ENCODE measurements at places on chromosomes 13 and 19.

GRCh38 chr13:107133950-107134349 lies 566.0 kb upstream of the ARGLU1 start:
- no peak for DNase-seq

DNA sequence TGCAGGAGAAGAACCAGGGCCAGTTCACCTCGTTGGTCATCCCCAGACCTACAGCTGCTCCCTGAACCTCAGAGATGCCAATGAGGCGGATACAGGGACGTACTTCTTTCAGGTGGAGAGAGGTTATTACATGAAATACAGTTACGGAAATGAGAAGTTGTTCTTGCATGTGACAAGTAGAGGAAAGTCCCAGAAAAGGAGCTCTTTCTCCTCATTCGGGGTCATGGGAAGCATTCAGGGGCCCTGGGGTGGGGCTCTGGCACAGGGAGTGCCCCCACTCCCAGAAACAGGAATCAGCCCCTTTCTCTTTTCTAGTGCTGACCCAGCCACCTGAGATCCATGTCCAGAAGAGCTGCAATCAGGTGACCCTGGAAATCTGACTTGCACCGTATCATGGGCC lies 4.5 kb upstream of the SIGLEC9 start:
- DNase-seq, result no peak

DNA sequence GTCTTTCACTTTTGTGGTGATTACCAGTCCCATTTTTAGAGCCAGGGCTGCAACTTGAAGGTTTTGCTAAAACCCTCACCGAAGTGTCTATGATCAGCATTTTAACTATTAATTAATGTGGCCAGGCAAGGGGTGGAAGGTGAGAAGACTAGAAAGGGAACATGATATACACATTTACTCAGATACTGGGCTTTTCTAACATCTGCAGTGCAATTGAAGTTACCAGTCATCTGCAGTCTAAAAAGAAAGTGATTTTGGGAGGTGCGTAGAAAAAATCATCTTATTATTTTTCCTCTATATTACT lies 481 bp downstream of the ALOX5AP start:
- no peak for DNase-seq

DNA sequence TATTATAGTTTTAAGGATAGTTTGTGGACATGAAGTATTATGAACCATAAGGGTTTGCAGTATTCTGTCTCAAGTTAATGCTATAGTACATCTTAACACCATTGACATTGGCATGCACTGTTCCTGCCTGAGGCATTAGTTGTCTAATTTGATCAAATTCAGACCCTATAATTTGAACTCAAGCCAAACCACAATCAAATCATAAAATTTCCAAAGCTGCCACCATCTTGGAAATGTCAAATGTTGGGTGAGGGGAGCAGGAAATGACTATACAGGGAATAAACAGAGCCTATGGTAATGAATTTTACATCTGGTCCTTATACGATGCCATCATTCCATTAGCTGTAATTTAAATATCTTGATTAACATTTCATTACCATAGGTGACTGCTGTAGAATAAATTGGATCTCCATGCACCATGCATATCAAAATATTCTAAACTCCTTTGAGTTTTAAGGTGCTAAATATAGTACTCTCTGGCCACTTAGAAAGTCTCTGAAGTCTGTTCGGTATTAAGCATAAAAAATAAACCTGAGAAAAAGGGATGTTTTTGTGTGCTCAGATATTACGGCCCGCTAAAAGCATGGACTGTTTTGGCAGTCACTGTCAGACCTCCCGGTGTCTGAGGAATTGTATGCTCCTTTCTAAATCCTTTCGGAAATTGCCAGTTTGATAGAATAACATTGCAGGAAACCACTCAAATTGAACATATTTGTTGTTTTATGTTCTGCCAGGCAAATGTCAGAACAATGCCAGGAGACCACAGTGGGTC lies 257.7 kb downstream of the SPRY2 start:
- DNase-seq, result no peak

- DNase-seq, result no peak
Measured at GRCh38 chr19:41083516-41083915, 4.7 kb upstream of the CYP2A13 start.

DNA sequence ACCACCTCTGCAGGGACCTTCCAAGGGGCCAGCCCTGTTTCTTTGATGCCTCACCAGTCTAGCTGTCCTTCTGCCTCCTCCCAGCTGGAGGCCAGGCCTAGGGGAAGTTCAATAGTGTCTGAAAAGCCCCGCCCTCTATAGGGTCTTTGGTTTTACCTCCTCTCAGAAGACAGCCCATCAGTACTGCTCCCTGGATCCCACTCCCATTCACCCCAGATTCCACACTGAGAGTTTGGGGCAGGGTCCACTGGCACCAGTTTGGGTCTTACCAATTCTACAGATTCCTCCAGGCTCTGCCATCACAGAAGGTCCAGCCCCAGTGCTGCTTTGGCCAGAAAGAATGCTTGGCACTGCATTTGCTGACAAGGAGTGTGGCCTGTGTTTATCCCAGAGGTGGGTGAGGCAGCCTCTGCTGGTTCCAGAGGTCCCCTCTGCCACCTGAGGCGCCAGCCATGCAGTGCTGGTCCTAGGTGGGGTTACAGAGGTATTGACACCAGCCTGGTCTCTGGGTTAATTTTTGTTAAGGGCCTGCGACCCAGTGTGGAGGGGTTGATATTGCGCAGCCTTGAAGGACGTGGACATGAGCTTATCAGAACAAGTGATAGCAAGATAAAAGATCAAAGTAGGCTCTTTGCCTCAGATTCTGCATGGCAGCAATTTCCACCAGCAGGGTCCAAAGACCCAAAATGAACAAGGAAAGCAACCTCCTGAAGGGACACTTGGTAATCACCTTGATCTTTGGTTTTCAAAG lies 41.4 kb upstream of the IGSF23 start:
- DNase-seq, result no peak

DNA sequence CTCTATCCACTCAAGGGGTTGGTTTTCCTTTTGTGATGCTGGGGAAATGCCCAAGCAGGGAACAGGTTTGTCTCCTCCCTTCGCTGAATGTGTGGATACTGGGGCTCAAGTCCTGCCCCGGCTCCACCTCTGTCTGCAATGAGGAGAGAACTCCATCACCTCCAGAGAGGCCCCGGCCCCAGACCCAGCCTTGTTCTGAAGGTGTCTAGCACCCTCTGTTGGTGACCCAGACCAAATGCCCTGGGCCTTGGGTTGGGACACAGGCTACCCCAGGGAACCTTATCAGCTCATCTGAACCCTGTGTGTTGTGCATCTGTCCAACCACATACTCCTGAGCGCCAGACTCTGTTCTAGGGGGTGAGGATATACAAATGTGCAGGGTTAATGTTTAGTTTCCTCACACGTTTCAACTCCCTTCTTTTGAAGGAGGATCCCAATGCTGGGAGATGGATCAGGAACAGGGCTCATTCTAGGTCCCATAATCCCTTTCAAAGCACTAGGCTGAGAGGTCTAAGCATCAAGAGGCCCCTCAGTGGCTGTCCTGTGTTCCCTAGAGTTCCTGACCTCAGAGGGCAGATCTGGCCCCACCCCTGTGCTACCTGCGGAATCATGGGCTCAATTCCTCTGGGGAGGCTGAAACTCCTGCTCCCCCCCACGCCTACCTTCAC lies 112.5 kb upstream of the SLC7A1 start:
- DNase-seq, result peak; percentile 10

DNA sequence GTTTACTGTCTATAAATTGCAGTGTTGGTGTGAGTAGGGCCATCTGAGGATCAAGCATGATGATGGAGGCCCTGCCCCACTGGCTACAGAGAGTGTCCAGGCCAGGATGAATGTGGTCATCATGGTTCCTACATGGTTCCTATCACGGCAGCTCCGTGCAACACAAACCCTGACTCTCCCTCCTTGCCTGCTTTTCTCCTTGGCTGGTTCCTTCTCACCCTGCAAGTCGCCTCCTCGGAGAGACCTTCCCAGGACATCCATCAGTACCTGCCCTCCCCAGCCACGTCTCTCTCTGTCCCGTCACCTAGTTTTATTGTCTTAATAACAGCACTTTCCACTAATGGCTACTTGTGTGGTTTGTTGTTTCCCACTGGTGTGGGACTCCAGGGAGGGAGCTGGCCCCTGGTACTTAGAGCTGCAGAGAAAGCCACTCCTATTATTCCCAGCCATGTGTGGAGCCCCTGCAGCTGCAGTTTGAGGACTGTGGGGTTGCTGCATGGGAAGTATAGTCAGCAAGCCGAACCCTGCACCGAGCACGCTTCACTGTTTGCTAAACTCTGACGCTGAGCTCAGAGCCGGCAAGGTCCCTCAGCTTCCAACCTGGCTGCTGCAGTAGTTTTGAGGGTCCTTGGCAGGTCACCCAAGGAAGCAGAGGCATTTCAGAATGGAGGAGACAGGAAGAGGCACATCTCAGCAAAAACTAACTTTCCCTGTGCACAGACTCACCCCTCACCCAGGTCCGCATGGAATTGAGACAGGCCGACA lies 146.4 kb upstream of the VSTM2B start:
- no peak for DNase-seq

GRCh38 chr13:32302461-32302860 lies 12.7 kb downstream of the ZAR1L start:
- DNase-seq, result no peak

- no peak for DNase-seq
Measured at GRCh38 chr13:67630640-67631039, 400.5 kb upstream of the PCDH9 start.

GRCh38 chr19:35119091-35119490 lies 3.5 kb downstream of the FXYD3 start:
- DNase-seq, result no peak

- no peak for DNase-seq
Measured at GRCh38 chr19:16125737-16126495, 14.2 kb downstream of the RAB8A start.

GRCh38 chr19:11626252-11626651 lies 29.0 kb downstream of the ZNF627 start:
- DNase-seq, result no peak

DNA sequence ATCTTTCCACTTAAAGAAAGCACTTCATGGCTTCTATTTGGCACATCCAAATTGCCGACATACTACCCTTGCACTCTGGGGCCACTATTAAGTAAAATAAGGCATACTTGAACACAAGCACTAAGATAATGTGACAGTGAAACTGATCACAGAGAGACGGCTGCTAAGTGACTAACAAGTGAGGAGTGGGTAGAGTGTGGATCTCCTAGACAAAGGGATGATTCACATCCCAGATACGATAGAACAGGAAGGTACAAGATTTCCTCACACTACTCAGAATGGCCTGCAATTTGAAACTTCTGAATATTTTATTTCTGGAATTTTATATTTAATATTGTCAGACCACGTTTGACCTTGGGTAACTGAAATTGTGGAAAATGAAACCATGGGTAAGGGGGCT lies 1721.8 kb upstream of the SPRY2 start:
- DNase-seq, result no peak

DNA sequence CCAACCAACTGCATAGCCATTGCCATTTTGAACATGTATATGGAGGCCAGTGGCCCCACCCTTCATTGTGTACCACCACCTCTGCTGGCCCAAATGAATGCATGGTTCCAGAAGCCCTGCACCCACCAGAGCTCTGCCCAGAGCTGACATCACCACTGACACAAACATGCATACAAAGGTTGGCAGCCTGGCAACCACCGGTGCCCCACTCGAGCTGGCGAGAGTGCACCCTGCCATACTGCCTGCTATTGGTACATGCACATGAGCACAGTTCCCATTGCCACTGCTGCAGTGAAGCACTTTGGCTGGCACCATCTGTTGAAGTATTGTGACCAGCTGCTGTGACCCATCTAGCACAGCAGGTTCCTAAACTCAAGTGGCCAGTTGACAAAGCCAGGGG lies 1564.9 kb downstream of the OLFM4 start:
- DNase-seq, result no peak

- DNase-seq, result no peak
Measured at GRCh38 chr13:101382086-101382485, 34.2 kb downstream of the NALCN start.

DNA sequence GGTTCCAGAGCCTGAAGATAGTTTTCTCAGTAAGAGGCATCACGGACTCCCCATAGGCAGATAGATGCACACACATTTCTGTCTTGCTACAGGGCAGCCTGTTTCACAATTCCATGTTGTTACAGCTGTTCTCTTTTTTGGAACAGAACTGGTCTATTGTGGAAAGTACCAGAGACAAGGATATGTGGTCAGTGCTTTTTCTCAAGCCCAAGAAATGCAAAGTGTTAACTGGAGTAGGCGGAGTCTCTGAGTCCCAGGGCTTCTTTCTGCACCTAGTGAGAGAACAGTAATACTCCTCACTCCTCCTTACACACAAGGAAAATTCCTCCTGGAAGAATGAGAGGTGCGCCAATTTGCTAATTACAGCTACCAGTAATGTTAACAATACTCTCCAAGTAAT lies 141.6 kb upstream of the ARGLU1 start:
- DNase-seq, result no peak

DNA sequence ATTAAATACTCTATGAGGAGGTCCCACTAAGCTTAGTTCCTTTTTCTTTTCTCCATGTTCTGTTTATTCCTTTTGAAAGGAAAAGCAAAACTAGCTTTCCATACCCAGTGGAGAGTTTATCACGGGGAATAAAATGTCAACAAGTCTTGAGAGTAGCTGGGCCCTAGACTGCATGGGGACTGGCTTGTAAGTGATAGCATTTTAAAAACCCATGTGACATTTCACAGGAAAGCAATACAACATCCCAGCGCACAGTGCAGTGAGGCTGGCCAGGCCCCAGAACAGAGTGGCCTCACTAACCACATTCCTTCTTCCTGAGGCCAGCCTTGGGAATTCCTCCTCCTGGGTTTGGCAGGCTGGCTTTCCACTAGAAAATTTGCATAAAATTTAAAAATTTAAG lies 149.8 kb downstream of the DLEU7 start:
- DNase-seq, result no peak

- DNase-seq, result no peak
Measured at GRCh38 chr13:93700115-93700514, 473.5 kb downstream of the GPC6 start.

DNA sequence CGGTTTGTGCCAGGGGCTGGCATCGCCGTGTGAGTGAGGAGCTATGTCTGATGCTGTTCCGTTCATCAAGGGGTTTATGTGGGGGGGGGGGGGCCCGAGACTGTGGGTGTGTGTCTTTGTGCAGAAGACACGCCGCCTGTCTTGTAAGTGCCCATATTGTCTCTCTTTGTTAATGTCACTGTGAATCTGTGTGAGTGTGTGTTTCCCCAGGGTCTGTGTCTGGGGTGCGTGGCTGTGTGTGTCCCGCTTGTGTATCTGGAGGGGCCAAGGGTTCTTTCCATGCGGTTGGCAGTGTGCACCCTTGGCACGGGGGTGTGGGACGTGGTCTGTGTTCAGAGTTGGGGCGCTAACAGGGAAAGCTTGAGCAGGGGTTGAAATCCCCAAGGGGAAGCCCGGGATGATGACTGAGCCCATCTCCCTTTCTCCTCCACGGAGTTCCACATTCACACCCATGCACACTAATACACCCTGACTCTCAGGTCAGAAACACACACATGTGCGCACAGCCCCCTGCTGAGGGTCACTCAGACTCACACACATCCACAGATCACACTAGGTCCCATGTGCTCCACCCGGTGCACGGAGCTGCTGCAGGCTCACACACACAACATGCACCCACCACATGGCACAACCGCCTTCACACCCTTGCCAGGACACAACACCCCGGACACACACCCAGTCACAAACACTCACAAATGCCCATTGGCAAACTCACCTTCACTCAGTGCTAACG lies 1.8 kb downstream of the NCAN start:
- DNase-seq, result no peak

GRCh38 chr13:21670883-21671619 lies at the start of gene FGF9:
FGF9 (plus strand) TSS chr13:21671073; CDS start chr13:21671913, 840 bp downstream.
- peak; percentile 5 for DNase-seq

All from Kasumi-1 (cell line).